Ammon's horn (tissue), 1 donor: ENCODE measurements at places on chromosomes 12 and 14.

DNA sequence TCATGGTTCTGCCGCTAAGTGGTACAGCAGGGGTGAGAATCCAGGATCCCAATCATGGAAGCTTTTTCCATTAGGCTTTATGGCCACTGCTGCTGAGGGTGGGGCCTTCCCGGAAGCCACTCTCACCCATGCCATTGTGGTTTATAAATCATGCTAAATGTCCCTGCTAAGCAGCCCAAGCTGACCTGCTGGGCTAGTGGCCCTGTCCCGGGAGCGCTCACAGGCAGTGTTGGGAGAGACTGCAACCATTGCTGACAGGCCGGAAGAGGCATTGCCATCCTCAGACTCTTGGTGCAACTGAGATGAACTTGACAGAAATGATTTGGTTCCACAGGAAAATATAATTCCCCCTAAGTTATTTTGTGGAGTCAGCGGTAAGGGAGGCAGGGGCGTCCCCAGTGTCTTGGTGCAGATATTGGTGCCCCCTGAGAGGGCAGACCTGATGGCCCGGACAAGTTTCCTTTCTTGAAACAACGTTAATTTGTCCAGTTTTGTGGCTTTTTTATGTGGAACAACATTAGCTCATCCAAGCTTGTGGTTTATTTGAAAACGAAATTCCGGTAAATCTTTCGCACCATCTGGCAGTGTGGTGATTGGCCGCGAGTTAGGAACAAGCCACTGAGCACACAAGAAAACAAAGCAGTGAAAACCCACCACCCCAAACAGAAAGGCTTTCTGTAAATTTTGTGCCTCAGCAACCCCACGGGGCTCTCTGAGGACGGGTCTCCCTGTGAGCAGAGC is 82.3 kb downstream of the SSPN start:
- DNase-seq, result no peak

DNA sequence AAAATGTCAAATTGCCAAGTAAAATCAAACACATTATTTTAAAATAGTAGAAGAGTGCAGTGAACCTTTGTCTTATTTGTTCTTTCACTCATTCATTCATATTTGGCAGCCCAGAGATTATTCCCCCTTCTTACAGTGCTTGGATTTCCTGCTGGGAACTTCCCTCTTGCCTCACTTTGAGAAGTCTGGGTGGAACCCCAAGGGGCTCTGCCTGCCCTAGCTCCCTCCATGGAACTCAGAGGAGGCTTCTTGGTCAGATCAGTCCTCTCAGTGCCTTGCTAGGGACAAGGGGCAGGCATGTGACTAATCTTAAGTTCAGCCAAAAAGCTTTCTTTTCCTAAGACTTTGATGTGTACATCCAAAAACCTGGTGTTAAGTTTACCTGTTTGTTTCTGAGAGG is 84.7 kb upstream of the OVCH1 start:
- DNase-seq, result no peak

DNA sequence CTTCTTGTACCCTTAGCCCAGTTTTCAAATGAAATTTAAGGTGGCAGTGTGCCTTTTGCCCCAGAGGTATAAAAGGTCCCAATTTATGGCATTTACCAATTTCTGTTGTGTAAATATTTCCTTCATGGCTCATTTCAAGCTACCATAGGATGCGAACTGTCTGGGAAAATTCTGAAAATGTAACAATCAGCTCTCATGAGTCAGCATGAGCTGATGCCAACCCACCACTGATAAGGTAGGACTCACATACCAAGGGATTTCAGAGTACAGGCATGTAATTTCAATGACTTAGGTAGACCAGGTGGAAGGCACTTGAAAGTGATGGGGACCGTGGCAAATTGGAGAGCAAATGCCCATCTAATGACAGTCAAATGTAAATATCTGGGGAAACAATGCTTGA is 169.5 kb downstream of the TTC8 start:
- DNase-seq, result no peak

DNA sequence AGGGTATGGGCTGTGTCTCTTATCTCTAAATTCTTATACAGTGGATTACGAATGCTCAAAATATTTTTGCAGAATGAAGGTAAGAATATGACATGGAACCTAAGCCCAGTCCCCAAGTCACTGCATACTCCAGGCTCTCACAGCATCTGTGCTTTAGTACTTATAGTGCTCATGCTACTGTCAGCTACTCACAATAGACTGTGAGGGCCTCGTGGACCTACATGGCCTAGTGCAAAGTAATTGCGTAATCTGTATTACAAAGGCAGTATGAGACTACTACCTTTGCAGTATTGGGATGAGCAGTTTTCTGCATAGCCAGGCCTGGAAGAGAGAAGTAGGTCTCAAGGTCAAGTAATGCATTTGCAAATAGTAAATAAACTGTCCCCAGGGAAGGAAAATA is 27.9 kb downstream of the VWF start:
- no peak for DNase-seq

- DNase-seq, result no peak
These were observed 463.8 kb downstream of the PRKD1 start for GRCh38 chr14:29463727-29464395.

GRCh38 chr12:50241178-50241577 is 42.1 kb downstream of the LIMA1 start:
- no peak for DNase-seq

DNA sequence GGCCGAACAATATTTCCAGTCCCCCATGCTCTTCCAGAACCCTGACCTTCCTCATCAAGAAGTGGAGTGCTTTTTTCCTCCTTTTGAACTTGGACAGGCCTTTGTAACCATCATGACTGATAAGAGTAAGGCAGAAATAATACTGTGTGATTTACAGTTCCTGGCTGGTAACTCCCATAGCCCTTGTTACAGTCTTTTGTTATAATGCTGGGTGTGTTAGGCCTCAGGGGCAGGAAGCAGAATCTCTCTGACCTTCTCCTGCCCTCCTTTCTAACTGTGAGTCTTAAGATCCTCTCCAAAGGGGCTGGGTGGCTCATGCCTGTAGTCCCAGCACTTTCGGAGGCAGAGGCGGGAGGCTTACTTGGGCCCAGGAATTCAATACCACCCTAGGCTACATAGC is 59.5 kb downstream of the BCAT1 start:
- no peak for DNase-seq

DNA sequence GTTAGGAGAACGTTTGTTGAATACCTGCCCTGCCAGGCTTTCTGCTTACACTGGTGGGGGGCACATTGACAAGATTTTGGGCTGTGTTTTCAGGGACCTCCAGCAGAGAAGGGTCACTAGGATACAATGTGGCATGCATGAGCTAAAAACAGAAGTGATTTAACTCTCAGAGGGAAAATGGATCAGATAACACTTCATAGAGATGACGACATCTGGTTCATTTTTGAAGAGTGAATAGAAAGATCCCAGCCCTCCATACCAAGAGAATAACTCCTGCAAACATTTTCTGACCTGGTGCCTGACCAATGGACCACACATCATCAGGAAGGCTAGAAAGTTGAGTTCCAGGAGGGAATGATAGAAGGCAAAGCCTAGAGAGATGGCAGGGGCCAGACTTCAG is 33.7 kb downstream of the CKB start:
- DNase-seq, result no peak

DNA sequence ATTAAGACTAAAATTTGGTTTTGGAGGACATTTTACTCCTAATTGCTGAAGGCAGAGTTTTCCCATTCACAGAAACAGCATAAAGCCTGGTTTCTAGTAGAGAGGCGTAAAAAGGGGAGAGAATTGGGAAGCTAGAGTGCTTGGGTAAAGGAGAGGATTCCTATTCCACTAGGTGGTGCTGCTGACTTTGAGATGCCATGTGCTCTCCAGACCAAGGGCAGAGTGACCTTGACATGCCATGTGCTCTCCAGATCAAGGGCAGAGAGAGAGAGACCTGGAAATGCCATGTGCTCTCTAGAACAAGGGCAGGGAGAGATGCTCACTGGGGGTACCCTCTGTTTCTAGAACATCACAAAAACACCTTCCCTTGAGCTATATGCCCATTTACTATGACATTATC is 176.2 kb upstream of the PDZRN4 start:
- no peak for DNase-seq
